BJ (cell line): ENCODE measurements at places on chromosomes 1 and 21. TPM values are rescaled to one million over a fixed set of nuclear protein-coding genes. Genes with fewer than 3 reads are reported as not detected.

DNA sequence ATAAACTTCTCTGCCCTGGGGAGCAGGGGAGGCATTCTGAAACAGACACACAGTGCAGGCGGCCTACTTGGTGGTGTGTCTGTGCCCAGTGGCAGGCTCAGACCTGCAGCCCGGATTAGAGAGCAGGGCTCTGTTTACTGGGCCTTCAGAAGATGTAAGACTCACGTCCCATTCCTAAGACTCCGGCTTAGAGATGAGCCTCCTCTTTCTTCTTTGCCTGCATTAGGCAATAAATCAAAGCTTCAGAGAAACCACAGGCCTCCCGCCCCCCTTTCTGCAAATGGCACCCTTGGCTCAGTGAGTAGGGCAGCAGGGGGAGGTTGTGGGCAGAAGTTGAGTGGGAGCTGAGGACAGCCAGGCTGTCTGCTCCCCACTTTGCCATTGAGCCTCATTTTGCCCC is 35.8 kb downstream of the LGR6 start:
- no peak for DNase-seq

The OLIG2 gene
- polyA plus RNA-seq, result not detected in 2 replicates

DNA sequence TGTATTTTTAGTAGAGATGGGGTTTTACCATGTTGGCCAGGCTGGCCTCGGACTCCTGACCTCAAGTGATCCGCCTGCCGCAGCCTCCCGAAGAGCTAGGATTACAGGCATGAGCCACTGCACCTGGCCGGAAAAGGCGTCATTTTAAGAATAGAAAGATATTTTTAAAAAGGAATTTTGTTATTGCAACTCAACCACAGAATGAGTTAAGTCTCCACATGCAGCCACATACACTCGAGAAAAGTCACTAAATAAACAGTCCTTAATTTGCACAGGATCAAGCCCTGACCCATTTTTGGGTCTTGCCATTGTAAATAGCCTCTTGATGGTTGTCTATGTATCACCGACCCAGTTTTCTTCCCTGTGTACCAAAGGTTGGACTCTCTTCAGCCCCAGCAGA is 85.5 kb downstream of the FBXO2 start:
- DNase-seq, result no peak

The OR6K3 gene
- not detected in 2 replicates for polyA plus RNA-seq

The TMPRSS15 gene
- not detected in 2 replicates for polyA plus RNA-seq

The ERICH3 gene
- polyA plus RNA-seq, result not detected in 2 replicates

GRCh38 chr1:42788021-42788420 is 3.2 kb downstream of the TMEM269 start:
- DNase-seq, result no peak

GRCh38 chr1:211037095-211037494 is 96.9 kb downstream of the KCNH1 start:
- DNase-seq, result peak; percentile 96

DNA sequence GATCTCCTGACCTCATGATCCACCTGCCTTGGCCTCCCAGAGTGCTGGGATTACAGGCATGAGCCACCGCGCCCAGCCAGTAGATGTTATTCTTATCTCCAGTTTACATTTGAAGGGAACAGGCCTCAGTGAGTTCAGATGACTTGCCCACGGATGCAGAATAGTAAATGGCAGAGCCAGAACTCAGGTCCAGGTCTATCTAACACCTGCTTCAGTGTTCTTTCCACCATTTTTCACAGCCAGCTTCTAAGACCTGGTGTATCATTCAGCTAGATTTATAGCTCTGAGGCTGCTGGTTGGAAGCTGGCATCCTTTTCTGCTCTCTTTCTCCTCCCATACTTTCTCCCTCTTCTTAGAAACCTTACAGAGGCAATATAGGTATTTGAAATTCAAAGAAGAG is 10.8 kb downstream of the FABP3 start:
- no peak for DNase-seq

- DNase-seq, result no peak
These were observed 81.4 kb downstream of the ESRRG start for GRCh38 chr1:216641669-216642460.

- no peak for DNase-seq
These were observed 24.5 kb downstream of the NUCKS1 start for GRCh38 chr1:205725514-205725913.

The B3GALT2 gene
- polyA plus RNA-seq, result 1.5 and 3.7 TPM in 2 replicates

The TARBP1 gene
- 7.4 and 11.7 TPM in 2 replicates for polyA plus RNA-seq

DNA sequence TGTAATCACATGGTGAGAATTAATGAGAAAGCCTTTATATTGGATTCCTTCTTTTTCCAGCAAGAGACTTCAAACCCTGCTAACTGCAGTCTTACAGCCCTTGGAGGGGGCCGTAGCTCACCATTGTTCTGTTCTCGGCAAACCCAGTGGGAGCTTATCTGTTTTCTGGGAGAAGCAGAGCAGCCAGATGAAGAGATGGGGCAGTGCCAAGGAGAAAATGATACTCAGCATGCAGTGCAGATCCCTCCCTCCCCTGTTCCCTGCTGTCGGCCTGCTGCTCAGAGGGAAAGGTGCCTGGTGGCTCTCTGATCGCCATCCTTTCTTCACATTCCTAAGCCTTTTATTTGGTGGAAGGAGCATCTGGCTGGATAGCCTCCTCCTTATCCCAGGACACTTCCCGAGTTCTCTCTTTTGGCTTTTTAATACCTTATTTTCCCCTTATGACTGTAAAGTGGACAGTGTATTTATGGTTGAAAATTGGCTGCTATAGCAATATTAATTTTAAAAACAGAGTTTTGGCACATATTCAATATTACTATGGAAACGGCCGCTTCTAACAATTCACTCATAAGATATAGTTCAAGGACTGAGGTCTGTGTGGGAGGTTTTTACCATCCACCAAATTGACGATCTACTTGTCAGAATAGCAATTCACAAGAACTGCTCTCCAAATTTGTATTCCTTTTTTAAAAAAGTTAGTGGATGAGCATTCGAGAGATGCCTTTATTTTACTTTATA is 203.4 kb downstream of the CRB1 start:
- no peak for DNase-seq

The NGF gene
- 42.4 and 49.6 TPM in 2 replicates for polyA plus RNA-seq

DNA sequence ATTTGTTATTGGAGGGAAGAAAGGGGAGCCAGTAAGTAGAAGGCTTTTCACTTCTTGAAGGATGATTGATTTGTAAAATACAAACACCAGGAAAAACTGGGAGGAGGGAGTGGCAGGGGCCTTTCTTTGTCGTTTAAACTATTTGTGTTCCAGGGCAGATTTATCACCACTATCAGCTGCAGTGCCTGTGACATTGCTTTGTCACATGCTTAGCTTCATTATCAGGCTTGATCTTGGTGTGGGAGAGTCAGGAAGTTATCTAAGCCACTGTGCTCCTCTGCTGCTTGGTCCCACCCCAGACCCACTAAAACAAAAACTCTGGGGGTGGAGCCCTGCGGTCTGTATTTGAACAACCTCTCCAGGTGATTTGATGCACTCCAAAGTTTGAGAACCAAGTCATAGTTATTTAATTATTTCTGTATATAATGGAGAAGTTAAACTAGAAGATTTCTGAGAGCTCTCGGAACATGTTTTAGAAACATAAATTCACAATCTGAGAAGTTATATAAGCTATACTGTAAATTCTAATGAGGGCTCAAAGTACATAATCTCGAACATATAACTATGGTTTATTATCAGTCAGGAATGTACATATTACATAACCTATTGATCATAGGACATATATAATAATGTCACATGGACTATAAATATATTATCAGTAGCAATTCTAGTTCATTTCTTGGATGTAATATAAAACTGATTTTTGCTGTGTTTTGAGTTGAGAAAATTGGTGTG is 87.9 kb downstream of the CDC14A start:
- no peak for DNase-seq

DNA sequence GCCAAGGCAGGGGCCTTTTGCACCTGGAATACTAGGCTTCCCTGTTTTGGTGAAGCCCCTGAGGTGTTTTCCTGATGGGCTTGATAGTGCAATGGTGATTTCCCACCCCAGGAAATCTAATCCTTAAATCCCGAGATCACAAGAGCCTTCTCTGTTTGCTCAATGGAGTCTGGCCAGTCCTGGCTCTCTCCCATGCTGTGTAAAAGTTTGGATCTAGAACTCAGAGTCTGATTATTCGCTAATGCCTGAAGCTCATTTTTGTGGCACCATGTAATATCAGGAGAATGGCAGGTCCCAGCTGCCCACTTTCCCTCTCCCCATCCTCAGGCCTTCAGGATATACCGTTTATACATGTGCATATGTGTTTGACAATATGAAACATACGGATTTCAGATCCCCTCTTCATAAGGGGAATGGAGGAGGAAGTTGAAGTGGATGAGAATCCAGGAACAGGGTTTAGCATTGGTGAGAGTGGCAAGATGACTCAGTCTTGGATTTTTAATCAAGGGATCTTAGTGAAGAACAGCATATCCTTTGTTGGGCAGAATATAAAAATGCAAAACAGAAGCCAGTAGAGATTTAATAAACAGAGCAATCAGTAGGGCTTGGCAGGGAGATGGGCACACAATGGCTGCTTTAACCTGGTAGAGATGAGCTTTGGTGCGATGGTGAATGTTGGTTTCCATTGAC is 62.1 kb downstream of the CLIC6 start:
- no peak for DNase-seq

GRCh38 chr1:157069601-157070000 is 24.1 kb upstream of the ARHGEF11 start:
- no peak for DNase-seq

GRCh38 chr1:22449636-22450035 is 2.0 kb upstream of the ZBTB40 start:
- no peak for DNase-seq

The TBX15 gene
- 14.8 and 16.0 TPM in 2 replicates for polyA plus RNA-seq

DNA sequence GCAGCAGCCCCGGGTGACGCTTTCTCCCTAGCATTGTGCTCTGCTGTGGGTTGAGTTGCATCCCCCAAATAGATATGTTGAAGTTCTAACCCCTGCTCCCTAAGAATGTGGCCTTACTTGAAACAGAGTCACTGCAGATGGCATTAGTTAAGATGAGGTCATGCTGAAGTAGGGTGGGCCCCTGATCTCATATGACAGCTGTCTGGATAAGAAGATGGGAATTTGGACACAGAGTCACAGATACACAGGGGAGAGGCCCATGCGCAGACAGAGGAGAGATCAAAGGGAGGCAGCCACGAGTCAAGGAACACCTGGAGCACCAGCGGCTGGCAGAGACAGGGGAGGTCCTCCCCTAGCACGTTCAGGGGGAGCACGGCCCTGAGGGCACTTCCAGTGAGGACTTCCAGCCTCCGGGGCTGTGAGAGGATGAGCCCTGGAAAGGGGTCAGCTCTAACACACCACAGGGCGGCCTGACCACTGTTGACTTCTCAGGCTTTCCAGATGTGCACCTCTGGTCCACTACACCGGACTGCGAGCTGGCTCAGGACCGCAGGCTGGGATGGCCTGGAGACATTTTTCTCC is 46.4 kb downstream of the ABCG1 start:
- DNase-seq, result no peak

The LAX1 gene
- polyA plus RNA-seq, result 0.02 TPM in 1 of 2 replicates, not detected in the other

DNA sequence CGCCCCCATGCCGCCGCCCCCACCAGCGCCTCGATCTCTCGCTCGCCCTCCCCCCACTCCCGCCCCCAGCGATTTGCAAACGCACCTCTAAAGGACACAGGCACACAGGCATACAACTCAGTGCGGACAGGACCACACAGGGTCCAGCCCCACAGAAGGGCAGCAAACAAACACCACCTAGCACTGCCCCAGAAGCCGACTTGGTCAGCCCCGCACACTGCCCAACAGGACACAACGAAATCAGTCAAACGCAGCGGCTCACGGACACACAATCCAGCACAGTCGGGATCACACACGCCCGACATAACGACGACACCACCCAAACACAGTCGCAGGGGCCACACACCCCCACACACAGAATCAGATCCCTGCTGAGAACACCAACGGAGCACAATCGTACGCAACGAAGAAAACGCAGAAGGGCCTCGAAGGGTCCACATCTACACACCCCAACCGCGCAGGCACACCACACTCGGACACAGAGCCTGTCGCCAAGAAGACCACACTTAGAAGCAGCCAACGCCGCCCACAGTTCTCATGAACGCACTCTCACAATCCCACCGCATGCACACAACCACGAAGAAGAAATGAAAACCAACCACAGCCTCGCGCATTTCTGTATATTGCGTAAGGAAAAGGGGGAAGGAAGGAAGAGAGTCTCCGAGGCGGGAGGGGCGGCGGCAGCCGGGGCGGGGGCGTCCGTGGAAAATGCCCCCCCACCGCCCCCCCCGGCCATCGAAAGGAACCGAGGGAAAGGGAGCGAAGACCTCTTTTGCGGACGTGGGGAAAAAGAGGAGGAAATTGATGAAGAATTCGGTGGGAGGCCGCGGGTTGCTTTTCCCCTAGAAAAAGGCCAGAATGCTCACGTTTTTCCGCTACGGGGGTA is 481 bp downstream of the TAL1 start:
- DNase-seq, result no peak

The PGLYRP3 gene
- not detected in 2 replicates for polyA plus RNA-seq

The CHD5 gene
- polyA plus RNA-seq, result 0.01 and 0.04 TPM in 2 replicates

The GALE gene
- polyA plus RNA-seq, result 23.8 and 36.1 TPM in 2 replicates

DNA sequence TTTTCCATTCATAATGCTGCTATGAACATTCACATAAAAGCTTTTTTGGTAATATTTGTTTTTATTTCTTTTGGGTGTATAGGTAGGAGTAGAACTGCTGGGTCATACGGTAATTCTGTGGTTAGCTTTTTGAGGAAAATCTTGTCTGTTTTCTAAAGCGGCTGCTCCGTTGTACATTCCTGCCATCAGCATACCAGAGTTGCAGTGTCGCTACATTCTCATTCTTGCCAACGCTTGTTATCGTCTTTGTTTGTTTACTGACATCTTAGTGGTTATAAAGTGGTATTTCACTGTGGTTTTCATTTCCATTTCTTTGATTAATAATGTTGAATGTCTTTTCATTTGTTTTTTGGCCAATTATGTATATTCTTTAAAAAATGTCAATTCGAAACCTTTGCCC is 469.8 kb upstream of the ZP4 start:
- DNase-seq, result no peak

DNA sequence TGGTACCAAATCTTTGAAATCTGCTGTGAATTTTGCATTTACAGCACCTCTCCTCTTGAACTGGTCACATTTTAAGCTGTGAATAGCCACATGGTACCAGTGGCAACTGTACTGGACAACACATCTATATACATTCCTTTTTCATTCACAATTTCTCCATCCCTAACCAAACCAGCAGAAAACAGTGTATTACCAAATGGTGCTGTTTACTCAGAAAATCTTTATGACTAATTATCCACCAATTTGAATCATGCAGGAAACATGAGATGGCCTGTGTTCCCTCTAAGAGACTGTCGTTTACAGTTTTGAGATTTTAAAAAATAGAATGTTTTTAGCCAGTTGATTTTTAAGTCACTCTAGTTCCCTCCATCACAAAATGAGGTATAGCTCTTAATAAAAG is 17.6 kb upstream of the CCT8 start:
- DNase-seq, result peak; percentile 61

GRCh38 chr1:108075055-108075454 is 110.1 kb upstream of the VAV3 start:
- no peak for DNase-seq

- no peak for DNase-seq
These were observed 8.7 kb downstream of the IFNLR1 start for GRCh38 chr1:24178407-24178806.

The TNFRSF14 gene
- 11.8 and 19.3 TPM in 2 replicates for polyA plus RNA-seq

- DNase-seq, result no peak
These were observed 38.8 kb downstream of the WNT4 start for GRCh38 chr1:22104094-22104493.

The BEST4 gene
- 0.16 and 0.22 TPM in 2 replicates for polyA plus RNA-seq

The ST6GALNAC3 gene
- 0.05 and 0.06 TPM in 2 replicates for polyA plus RNA-seq
